ENCODE measurements at places on chromosomes 16 and 17.
A peak's percentile ranks its signal among the peaks of the same experiment; 100 is the strongest.

DNA sequence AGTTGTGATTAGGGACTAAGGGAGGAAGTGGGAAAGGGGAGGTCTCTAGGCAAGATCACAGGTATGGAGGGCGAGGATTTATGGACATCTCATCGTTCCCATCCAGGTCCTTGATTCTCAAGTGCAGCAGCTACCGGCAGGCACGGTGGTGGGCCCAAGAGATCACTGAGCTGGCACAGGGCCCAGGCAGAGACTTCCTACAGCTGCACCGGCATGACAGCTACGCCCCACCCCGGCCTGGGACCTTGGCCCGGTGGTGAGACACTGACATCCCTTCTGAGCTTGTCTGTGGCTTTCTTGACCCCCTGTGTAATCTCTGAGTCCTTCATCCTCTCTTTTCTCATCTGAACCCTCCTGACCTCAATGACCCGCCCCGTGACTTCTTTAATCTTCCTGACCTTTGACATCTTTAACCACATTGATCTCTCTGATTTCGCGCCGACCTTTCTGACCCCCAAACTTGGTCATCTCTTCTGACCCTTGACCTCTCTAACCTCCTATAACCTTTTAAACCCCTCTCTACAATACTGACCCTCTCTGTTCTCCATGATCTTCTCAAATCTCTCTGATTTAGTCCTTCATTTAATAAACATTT is 3.8 kb downstream of the PLD2 start:
- DNase-seq = no peak

- DNase-seq = no peak
Measured at GRCh38 chr17:9225305-9226101, 204.2 kb downstream of the NTN1 start.

DNA sequence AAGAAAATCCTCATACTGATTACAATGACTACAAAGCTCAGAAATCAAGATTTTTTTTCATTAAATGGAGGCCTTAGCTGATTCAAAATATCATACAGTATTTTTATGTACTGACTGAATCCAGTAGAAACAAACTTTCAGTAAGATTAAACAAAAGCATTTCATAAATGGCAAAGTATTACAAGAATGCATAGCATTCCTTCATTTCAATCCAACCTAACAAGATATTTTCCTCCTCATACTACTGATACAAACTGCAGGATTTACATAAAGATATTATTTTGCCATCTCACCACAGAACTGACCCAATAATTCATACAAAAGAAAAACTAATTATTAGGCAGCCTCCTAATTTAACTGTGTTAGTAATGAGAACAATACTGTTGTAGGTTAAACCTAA is 6.2 kb upstream of the KANSL1 start:
- no peak for DNase-seq

GRCh38 chr17:17841601-17842025 is 4.8 kb upstream of the SREBF1 start:
- DNase-seq = no peak

DNA sequence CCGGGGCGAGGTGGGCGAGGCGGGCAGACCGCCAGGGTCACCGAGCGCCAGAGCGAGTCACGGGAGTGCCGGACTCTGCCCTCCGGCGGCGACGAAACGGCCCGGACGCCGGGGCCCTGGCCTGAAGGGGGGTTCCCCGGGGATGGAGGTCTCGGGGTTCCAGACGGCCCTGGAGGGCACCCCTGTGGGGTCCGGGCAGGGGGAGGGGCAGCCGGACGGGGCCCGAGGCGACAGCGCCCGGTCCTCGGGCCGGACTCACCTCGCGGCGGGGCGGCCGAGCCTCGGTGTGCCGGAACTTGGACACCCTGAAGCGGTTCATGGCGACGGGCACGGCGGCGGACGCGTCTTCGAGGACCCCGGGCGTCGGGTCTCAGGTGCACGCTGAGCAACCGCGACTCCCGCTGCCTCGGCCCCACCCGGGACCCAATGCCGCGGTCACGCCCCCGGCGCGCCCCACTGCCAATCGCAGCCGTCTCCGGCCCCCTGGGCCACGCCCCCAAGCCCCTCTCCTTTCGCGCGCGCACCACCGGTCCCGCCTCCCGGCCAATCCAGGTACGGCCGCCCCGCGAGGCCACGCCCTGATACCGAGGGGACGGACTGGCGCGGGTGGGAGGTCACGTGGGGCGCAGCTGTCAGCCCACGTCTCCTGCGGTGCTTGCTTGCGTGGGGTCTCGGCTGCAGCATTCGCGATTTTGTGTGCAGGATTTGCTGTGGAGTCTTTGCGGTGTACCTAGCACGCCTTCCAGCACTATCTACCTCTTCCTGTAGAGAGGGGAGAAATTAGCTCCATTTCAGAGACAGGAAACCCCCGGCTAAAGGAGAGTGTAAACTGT is at the start of gene CORO7:
TSS of gene CORO7 (minus strand) at position 397 of the 833 bp plus-strand sequence. CDS start at position 319, 78 bp downstream.
- DNase-seq = peak; percentile 88

DNA sequence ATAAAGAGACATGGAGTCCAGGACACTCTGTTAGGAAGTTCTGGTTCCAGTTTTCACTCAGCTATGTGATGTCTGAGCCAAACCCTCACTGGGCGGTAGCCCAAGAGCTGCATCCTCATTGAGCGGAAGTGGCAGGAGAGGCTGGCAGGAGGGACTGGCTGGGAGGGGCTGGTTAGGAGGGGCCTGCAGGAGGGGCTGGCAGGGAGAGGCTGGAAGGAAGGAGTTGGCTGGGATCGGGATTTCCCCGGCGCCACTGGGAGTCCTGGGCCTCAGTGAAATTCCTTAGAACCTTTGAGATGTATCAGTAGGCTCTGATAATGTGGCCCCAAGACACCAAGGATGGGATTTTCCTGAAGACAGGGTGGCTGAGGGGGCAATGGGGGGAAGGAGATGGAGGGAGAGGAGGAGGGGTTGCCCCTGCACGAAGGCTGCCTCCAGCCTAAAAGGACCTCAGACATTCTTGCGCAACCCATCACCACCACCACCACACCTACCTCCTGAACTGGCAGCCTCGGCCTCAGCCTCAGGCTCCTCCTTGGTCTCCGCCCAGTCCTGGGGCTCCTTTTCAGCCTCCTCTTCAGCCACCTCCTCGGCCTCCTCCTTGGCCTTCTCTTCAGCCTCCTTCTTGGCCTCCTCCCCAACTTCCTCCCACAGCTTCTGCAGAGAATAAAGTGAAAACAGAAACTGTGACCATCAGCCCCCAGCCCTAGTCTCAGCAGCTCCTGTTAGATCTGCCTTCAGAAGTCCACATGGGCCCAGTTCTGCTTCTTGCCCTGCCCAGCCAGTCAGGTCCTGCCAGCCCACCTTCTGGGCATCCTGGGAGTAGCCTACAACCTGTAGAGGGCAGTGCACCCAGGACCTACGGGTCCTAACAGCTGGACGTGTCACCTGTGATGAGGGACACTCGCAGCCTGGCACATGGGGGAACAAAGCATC is 31.7 kb downstream of the CNGB1 start:
- no peak for DNase-seq

DNA sequence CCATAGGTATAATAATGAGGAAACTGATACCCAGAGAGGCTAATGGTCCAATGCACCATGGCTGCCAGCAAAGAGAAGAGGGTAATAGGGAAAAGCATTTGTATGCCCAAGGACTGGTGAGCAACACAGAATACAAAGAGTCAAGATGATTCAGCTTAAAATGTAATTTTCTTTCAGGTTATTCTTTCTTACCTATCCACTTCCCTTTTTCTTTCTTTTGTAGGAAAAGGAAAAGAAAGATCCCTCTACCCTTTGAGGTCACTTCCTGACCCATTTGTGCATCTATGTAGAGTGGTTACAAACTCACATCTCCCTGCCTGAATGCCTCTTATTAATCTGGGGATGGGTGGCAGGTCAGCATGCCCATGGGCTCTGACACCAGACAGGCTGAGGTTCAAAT is 3.5 kb upstream of the PLCG2 start:
- no peak for DNase-seq

DNA sequence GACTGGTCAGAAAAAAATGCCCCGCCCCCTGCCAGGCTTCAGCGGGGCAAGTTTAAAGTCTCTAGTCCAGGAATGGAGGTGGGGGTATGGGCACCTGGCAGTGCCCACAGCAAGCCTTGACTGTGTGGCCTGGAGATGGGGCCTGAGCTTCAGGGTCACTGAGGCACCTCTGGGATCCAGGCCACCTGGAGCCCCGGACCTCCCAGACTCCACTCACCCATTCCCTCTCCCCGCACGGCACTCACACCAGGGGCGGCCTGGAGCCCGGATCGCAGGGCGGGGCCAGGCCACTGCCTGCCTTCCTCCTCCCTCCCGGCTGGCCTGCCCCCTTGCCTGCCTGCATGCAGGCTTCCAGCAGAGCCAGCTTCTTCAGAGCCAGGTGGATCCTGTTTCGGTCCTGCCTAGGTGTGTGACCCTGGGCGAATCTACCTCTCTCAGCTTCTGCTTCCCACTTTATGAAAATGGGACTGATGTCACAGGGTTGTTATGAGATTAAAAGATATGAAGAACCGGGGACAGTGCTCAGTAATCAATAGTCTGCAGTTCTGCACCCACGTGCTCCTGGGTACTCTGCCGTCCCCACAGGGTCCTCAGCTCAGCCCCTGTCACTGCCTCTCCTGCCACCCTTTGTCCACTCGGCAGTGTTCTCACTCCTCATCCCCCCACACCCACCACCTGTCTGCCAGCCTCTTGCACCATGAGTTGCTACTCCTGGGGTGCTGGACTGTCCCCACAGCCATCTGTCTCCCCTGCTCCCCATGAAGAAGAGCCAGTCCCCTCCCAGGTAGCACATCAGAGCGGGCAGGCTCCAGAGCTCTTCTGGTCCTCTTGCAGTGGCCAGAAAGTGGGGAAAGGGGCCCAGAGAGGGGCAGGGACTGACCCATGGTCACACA is 1.2 kb upstream of the TCAP start:
- no peak for DNase-seq

- DNase-seq = no peak
Measured at GRCh38 chr16:72658888-72659717, 388.8 kb downstream of the ZFHX3 start.

- no peak for DNase-seq
Measured at GRCh38 chr16:68737730-68738629, 888 bp downstream of the CDH1 start.

GRCh38 chr16:73016488-73016830 is 31.5 kb downstream of the ZFHX3 start:
- DNase-seq = no peak

DNA sequence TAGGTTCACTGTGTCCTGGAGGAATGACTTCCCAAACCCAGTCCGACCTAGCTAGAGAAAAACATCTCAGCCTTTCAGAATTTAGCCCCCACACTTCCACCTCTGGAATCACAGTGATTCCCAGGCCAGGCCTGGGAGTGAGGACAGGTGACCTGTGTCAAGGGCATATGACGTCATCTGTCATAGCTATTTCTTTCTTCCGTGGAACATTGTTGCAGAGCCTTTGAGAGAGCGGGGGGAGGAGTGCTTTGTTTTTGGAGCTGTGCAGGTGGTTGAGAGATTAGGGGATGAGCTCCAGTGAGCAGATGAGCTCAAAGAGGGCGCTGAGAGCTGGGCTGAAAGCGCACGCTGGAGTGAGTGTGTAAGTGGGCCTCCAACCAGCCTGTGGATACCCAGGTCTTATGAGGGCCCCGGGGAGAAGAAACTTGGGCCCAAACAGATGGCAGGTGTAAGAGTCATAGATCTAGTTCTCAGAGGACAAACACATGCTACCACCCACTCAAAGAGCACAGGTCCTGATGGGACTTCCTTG is 344.8 kb downstream of the SNX29 start:
- no peak for DNase-seq

GRCh38 chr17:49556223-49556943 is 19.3 kb upstream of the NXPH3 start:
- DNase-seq = peak; percentile 50

- DNase-seq = no peak
Measured at GRCh38 chr17:55344514-55344997, 77.1 kb downstream of the MMD start.

- no peak for DNase-seq
Measured at GRCh38 chr17:40031706-40032105, 16.5 kb downstream of the CSF3 start.

All from LHCN-M2 (cell line).